Naive B cell (primary cell): ENCODE measurements at places on chromosomes 11 and 22. TPM values are rescaled to one million over a fixed set of nuclear protein-coding genes. Genes with fewer than 3 reads are reported as not detected.

The APOBEC3F gene
- 32.5 TPM for polyA plus RNA-seq

The TPBGL gene
- not detected for polyA plus RNA-seq

GRCh38 chr11:83255366-83255765, 30.8 kb downstream of the CCDC90B start:
- H3K4me3 ChIP-seq: no peak overlapping the region
- H3K27me3 ChIP-seq: no peaks in the 10 kb centered on the region
- no peaks in the 10 kb centered on the region for H3K36me3 ChIP-seq
- no peak for DNase-seq
- no peak overlapping the region for H3K27ac ChIP-seq

The MUC6 gene
- polyA plus RNA-seq: not detected

The F2 gene
- polyA plus RNA-seq: not detected

- no peak overlapping the region for H3K4me3 ChIP-seq
- no peaks in the 10 kb centered on the region for H3K36me3 ChIP-seq
- H3K4me1 ChIP-seq: no peaks in the 10 kb centered on the region
- DNase-seq: no peak
These were observed 78.5 kb upstream of the NCAM1 start for GRCh38 chr11:112882494-112883381.

GRCh38 chr22:47769652-47770051, 1007.2 kb downstream of the TBC1D22A start:
- no peak overlapping the region for H3K27ac ChIP-seq
- H3K36me3 ChIP-seq: peaks cover 15% of the 10 kb centered on the region
- no peak for DNase-seq
- no peaks in the 10 kb centered on the region for H3K4me1 ChIP-seq
- no peak overlapping the region for H3K4me3 ChIP-seq

The C22orf42 gene
- not detected for polyA plus RNA-seq

The CXCR5 gene
- polyA plus RNA-seq: 105 TPM

The NEU3 gene
- polyA plus RNA-seq: 4.3 TPM

- H3K4me1 ChIP-seq: no peaks in the 10 kb centered on the region
- H3K36me3 ChIP-seq: peaks cover 4% of the 10 kb centered on the region
- peaks cover 45% of the 10 kb centered on the region for H3K27me3 ChIP-seq
- no peak overlapping the region for H3K27ac ChIP-seq
- no peak for DNase-seq
- H3K4me3 ChIP-seq: no peak overlapping the region
These were observed 2.9 kb downstream of the TEAD1 start for GRCh38 chr11:12677131-12677530.

DNA sequence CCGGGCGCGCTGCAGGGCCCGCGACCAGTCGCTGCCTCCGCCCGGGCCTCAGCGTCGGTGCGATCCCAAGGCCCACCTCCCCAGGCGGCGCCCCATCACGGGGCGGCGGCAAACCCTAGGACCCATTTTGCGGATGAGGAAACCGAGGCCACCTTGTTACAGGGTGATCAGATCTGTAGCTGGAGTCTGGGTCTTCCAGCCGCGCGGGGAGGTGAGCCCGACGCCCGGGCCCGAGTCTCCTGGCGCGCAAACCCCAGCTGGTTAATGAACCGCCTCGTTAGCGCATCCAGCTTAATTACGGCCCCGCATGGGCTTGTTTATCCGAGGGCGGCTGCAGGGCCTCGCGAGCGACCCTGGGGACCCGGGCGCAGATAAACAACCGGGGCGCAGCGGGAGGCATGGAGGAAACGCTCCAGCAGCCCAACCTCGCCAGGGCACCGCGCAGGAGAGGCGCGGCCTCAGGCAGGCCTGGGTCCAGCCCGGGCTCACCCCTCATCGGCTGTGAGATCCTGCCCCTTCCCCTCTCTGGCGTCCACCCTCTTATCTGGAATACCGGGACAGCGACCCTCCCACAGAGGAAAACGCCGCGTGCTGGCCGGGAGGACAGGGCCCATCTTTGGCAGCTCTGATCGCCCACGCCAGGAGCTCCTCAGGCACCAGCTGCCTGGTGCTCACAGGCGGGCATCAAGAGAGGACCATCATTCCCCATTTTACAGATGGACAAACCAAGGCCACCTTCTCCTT, 14.7 kb downstream of the OTUB1 start:
- H3K4me1 ChIP-seq: peaks cover 17% of the 10 kb centered on the region
- peaks cover 16% of the 10 kb centered on the region for H3K36me3 ChIP-seq
- no peak for DNase-seq
- H3K27ac ChIP-seq: no peak overlapping the region
- H3K27me3 ChIP-seq: peaks cover 4% of the 10 kb centered on the region

The POTEH gene
- polyA plus RNA-seq: not detected

The MRPL17 gene
- polyA plus RNA-seq: 12.4 TPM

The TRABD gene
- polyA plus RNA-seq: 12.9 TPM
